ENCODE measurements at places on chromosomes 12 and 14. TPM values are rescaled to one million over a fixed set of nuclear protein-coding genes. Genes with fewer than 3 reads are reported as not detected.

DNA sequence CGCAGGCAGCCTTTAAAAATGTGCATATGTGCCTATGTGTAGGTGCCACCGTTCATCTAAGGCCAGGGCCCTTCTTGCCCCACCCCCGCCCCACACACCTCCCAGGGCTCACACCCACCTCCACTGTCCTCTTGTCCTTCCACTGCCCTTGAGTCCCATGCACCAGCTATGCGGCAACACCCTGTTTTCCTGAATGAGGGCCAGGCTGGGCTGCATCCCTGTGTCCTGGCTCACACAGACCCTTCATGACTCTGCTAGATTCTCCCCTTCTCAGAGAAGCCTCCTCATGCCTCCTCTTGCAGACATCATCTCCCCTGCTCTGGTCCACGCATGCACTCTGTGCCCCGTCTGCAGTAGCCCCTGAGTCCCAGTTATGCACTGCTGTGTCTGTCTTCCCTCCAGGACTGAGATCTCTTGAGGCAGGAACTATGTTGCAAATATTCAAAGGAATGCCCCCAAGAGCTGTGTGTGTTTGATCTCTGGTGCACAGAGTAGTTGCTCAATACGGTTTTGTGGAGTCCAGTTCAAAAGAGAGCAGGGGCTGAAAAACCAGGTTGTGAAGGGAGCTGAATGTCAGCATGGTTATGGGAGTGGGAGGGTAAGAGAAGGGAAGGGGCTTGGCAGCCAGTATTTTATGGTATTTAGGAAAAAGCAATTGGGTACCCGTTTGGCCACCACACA lies 47.3 kb upstream of the ESRRB start:
- DNase-seq: no peak

DNA sequence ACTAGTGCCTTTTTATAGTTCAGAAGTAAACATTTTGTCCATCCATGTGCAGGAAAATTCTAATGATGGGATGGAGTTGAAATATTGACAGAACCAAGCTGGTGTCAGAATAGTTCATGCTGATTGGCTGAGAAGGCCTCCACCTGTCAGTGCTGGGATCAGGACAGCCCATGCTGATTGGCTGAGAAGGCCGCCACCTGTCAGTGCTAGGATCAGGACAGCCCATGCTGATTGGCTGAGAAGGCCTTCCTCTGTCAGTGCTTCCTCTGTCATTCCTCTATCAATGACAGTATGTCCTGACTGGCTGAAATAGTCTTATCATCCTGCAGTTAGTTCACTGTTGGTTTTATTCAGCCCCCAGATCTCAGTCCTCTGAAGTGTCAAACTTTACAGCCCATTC lies 95.7 kb downstream of the PPP2R5C start:
- DNase-seq: no peak

Gene OSGEP
- total RNA-seq: 26.6 TPM

DNA sequence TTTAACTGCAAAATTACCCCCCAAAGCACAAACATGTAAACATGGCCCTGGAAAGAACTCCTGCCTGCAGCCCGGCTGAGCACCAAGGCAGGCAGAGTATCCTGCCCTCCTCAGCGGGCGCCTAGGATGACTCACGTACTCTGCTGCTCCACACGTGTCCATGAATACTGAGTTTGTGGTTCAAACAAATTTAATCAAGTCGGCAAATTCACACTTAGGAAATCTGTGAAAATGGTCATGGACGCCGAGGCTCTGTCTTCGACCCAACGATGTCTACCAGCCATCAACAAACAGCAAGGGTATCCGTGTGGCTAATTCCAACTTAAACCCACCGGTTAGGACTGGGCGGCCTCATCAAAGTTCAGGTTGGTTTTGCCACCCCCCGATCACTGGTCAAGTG lies 25.5 kb downstream of the GOLGA3 start:
- DNase-seq: no peak

GRCh38 chr14:61121355-61121787 lies 140.3 kb downstream of the SLC38A6 start:
- no peak for DNase-seq

DNA sequence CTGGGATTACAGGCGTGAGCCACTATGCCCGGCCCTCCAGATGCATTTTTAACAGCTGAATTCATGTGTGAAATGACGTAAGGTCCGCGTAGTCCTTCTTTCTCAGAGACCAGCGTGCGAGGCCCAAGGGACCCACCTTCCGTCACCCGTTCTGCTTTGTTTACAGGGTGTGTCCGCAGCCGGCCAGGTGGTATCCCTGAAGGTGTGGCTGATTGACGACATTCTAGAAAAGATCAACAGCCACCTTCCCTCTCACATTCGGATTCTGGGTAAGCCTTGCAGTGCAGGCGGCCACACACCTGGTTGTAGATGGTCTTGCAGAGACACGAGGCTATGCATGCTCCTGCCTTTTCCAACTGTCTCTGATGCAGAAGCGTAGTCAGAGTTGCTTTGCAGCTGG lies 9.9 kb downstream of the PUS1 start:
- no peak for DNase-seq

DNA sequence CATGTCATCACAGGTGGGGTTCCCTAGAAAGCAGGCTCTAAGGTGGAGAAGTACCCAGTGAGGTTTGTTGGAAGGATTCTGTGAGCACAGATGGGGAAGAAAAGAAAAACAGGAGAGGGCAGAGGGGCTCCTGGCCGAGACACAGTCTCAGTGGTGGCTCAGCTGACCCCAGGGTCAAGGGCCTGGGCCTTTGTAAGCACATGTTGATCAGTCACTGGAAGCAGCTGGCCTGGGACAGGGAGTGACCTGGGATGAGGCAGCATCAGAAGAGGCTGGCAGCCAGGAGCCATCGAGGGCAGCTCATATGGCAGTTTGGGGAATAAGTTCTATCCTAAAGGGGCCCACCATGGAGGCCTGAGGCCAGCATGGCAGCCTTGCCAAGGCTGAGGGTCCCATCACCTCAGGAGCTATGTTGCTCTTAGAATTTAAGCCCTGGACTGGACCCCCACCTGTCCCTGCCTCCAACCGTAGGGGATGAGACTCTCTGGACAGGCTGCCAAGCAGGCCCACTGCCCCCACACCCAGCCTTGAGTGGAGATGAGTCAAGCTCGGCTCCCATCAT lies 6.3 kb upstream of the TMEM179 start:
- DNase-seq: no peak

DNA sequence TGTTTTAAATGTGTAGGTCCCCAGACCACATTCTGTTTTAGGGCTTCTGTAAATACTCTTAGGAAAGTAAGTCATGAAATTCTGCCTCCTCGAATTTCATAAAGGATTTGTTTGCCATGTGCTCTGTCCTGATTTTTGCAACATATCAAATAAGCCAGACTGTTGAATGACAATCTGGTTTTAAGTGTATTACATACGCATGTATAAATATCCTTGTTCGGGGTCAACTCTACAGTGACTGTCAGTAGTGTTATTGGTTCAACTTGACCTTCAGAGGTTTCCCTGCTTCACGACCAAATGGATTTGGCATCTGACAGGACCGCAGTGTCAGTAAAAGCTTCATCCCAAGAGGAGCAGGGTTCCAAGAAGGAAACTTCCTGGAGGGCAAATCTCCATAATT lies 52.7 kb downstream of the PPM1A start:
- DNase-seq: no peak

DNA sequence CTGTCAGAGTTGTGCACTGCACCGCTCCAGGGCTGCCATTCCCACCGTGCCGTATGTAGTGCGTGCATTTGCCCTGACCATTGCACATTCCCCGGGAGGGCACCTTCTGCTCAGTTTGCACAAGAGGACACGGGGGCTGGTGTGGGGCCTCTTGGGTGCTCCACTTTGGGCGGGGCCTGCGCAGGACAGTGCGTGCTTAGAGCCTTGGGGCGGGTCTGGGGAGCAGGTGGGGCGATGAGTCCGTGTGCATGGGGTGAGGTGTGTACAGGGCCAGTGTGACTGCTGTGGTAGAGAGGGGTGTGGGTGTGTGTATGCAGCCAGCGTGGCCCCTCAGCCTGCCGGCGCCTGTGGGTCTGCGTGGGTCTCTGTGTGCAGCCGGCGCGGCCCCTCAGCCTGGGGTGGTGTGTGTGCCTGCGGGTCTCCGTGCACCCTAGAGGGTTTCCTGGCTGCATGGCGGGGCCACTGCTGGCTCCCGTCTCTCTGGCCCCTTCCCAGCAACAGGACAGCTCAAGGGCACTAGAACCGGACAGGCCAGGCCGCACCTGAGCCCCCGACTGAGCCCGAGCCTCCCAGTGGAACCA lies 31.9 kb downstream of the FBRSL1 start:
- no peak for DNase-seq

DNA sequence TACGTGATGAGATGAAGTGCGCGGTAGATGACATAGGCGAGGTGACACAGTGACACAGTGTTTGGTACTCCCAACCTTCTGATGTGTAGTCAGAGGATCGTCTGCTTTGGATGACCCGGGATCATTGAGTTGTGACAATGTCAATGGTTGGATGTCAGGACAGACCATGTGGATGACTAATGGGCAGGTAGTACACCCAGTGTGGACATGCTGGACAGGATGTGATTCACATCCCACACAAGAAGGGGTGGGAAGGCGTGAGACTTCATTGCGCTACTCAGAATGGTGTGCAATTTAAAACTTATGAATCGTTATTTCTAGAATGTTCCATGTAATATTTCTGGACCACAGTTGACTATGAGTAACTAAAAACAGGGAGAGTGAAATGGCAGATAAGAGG lies 23.8 kb downstream of the MAP3K9 start:
- no peak for DNase-seq

Gene SLC6A12
- total RNA-seq: 1.0 TPM

Gene SAMD15
- total RNA-seq: 1.4 TPM

DNA sequence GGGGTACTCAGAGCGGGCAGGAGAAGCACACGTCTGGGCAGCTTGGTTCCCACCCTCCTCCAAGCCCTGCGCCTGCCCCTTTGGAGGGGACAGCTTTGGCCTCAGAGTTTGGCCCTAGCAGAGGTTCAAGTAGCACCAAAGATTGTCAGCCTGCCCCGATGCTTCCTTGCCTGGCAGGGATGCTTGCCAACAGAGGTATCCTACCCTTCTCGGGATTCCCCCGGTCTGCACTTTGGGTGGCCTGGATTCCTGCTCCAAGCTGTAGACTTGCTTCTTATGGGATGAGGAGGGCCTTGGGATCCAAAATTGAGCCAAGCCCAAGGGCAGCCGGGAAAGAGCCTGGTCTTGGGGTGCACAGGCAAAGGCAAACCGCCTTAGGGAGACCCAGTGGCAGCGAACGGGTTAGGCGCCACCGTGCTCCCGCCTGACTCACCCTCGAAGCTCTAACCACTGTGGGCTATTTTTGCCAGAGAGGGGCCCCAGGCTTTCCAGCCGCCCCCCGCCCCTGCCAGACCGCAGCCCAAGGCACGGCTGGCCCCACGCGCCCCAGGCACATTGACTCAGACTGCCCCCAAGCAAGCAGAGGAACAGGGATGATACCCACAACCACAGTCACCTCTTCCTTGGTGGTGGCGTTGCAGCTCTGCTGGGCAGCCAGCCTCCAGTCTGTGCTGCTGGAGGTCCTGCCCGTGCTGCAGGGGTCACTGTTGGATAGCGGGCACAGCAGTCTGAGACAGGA lies 847 bp upstream of the WNT10B start:
- no peak for DNase-seq

GRCh38 chr12:124556896-124557501 lies 10.4 kb downstream of the NCOR2 start:
- DNase-seq: no peak

- DNase-seq: no peak
Measured at GRCh38 chr12:53659571-53659981, 16.3 kb downstream of the ATP5MC2 start.

Gene CMA1
- total RNA-seq: not detected

Gene TEX52
- total RNA-seq: not detected

Gene KCNH3
- total RNA-seq: 0.64 TPM

DNA sequence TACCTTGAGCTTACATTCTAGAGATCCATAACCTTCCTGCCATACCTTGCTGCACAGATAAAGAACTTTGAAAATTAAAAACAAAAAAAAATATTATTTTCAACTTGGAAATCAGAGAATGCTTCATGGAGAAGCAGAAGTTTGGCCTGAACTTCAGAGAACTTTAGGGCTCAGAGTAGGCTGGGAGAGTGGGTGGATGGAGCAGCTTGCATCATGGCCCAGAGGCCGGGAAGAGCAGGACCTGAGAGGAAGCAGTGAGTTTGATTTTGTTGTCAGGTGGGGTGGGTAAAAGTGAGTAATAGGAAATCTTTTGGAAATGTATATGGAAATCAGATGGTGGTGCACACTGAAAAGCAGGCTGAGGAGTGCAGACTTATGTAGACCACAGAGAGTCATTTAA lies 228.5 kb upstream of the KRR1 start:
- DNase-seq: no peak

Gene EML1
- 35.3 TPM for total RNA-seq

DNA sequence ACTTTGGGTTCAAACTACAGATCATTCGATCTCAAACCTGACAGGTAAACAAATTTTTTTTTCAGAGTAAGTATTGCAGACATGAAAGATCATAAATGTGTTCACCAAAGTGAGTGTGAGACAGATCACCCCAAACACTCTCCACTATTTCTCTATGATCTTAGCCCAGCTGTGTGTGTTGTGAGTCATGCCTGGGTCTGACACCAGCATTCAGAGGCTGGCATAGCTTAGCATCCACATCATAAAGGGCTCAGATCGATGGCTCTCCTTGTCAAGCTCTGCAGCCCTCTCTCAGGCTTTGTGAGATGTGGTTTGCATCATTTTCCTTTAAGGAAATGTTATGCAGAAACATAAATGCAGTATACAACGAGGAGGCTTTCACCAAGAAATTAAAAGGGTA lies 164.9 kb downstream of the ETV6 start:
- no peak for DNase-seq

DNA sequence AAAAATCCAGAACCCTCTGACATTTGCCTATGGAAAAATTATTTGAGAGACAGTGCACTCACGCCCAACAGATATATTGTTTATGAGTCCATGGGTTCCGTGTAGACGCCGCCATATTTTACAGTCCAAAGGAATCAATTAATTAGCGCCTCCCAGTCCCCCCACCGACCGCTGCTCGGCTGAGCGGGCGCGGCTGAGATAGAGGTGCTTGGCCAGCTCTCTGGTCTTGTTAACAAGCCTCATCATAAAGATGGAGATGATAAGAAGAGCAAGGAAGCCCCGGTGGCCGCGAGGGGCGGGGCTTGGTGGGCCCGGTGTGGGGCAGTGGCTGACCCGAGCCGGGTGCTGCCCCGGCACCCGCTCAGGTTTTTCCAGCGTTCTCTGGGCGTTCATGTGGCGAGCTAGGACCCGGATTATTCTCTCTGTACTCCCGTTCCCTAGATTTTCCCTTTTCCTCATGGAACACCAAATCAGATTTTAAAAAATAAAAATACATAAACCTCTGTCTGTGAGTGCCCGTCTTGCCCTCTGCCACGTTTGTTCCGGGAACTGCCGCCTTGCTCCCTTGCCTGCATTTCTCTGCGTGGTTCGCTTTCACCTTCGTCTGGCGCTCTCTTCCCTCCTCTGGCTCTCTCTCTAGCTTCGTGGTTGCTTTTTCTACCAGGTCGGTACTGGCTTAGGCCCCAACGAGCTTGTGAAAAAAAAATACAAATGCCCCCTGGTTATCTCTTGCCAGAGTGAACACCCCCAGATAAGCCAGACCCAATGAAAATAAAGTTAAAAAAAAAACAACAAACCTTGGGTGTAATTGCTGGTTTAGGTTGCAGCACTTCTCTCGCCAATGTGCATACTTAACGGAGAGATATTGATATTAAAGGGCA lies 9.0 kb downstream of the HOXC12 start:
- DNase-seq: no peak

Measured in Panc1 (cell line).